ENCODE measurements at places on chromosomes 3 and 15.

DNA sequence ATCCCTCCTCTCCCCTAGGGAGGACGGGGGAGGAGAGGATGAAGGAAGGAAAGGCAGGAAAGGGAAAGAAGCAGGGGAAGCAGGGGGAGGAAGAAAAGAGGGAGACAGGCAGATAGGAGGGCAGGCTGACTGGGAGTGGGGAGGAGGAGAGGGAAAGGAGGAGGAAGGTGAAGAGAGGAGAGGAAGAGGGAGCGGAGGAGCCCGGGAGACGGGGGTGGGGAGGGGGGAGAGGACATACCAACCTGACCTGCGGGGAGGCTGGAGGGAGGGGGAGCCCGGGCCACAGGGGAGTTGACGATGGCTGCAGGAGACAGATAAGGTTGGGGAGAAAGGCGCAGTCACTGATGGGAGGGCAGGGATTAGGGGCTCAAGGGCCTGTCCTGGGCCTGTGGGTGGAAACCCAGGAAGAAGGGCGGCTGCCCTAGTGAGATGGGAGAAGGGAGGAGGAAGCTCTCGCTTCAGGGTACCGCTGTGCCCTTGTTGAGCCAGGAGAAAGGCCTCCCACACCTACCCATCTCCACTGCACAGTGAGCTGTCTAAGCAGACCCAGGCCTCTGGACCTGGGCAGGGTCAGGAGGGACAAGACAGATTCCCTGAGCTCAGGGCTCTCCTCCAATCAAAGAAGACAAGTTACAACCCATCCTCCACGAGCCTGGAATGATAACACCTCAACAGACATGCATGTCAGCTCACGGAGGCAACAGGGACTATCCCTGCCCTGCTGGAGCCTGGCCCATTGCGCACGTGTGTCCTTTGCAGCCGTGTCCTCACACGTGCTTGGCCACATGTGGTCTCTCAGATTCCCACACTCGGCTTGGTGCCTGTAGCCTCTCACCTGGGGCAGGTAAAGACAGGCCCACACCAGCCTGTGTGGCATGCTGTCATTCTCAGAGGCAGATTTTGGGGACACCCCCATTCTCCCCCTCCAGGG, 27.9 kb downstream of the C3orf18 start:
- DNase-seq, result no peak

- no peak for DNase-seq
Measured at GRCh38 chr15:57356636-57357035, 19.7 kb upstream of the CGNL1 start.

- no peak for DNase-seq
Measured at GRCh38 chr3:140207541-140207940, 272.6 kb downstream of the CLSTN2 start.

DNA sequence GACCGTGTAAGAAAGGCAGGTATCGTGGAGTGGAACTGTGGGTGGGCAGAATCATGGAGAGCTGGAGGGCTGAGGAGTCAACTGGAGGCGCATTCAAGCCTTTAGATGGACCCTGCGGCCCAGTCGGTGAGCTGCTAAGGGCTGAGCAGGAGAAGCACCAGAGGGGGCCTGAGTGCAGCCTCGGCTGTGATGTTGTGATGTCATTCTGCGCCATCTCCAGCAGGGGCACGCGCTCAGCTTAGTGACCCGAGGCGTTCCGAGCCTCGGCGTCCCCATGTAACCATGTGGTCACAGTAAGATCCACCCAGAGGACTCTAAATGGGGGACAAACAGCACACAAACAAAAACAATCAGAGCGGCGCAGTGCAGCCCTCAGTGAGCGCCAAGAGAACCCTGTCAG, 76.8 kb downstream of the VGLL4 start:
- DNase-seq, result no peak

DNA sequence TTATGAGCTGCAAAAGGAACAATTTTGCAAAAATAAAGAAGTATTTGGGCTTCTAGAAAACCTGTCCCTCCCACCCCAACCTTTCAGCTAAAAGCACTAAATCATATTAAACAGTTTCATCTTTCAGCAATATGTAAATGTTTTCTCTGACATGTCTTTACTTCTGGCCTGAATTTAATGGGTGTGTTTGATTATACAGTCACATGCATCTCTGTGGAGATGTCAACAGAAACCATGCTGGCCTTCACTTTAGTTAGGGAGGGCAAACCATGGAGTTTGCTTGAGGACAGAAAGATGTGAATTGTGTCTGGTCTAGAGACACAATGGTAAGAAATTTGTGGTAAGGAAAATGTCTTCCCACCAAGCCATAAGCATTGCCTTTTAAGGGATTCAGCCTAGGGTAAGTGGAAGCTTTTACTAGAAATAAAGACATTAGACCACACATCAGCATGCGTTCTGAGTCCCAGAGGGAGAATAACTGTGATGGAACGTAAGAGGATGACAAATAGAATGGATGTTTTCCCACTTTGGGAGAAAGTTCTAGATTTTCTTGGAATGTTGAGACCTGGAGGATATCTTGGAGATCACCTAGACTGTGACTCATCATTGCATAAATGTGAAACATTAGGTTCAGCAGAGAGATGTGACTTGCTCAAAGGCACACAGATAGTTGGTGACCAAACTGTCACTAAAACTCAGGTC, 68.9 kb downstream of the ST8SIA2 start:
- DNase-seq, result no peak

- DNase-seq, result no peak
Measured at GRCh38 chr15:45481135-45481534, 41.4 kb downstream of the SLC30A4 start.

DNA sequence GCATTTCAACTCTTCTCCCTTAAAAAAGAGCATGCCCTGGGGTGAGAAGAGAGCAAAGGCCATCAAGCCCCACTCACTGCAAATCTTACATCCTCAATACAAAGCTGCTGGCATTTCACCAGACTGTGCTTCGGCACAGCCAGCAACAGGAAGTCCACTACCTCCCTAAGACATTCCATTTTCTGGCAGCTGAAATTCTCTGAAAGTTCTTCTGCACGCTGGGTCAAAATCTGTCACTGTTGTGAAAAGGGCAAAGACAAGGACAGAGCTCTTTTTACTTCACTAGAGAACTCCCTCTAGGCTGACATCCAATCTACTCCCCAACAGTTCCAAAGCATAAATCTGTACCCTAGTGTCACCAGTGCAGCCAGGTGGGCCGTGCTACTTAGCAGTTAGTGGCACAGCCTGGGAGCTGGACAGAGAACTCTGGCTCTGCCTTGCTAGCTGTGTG, 6.3 kb downstream of the MTMR10 start:
- no peak for DNase-seq

DNA sequence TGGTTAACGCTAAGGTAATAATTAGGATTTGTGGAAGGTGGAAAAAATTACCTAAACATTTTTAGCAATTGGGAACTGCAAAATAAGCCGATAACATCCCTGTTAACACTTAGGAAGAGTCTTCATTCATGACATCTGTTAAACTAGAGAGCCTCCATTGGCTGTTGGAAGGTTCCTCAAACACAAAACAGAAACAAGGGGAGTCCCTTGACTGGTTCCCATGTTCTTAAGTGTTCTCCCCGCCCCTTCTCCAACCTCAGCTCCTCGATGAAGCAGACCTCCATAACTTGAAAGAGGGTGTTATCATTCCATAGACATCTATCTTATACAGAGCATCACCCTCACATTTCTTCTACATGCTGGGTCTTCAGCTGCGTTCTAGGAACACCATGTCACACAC, 2.5 kb downstream of the SLC22A13 start:
- DNase-seq, result no peak

GRCh38 chr3:118146658-118147375, 887.8 kb downstream of the IGSF11 start:
- DNase-seq, result no peak

GRCh38 chr3:39278616-39278935, 1.3 kb downstream of the CX3CR1 start:
- no peak for DNase-seq

DNA sequence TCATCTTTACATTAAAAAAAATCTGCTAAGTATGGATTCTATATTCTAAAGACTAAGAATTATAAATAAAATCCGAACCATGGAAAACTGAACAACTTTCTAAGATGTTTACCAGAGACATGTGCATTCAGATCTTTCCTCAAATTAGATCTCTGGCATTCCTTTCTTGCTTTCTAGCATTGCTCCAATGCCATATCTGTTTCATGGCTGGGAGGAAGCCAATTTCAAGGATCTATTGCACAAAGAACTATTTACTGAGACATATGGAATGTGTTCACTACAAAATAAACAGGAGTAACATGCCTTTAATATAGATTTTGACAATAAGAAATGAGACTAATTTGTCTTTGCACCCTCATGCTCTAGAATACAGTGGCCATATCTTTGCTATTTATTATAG, 45.1 kb upstream of the NANOGP8 start:
- DNase-seq, result no peak

GRCh38 chr3:54193093-54193492, 70.7 kb downstream of the CACNA2D3 start:
- DNase-seq, result no peak

- no peak for DNase-seq
Measured at GRCh38 chr3:5165698-5166097, 21.8 kb upstream of the EDEM1 start.

GRCh38 chr3:37423825-37424224, 249.4 kb upstream of the LRRFIP2 start:
- no peak for DNase-seq

DNA sequence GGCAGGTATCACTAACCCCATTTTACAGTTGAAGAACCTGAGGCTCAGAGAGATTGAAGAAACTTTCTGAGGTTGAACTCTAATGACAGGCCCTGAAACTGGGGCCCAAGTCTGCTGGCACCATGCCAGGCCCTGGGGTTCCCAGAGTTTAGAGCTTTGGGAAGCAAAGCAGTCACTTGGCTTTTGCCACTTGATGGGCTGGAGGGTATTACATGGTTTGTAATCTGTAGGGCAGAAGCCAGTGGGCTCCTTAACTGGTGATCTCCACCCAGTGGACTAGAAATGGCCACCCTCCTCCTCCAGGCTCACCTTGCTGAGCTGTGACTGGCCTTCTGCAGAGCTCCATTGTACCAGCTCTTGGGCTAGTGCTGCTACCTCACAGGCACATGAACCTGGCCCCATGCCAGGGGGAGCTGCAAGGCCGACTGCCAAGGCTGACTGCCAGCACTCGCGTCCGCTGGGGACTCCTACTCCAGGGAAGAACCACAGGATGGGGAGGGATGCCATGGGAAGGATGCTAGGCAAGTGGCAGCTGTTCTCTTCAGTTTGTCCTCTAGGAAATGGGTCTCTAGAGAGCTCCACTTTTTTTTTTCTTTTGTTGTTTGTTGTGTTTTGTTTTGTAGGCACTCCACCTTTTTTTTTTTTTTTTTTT, 104.8 kb downstream of the ETFA start:
- DNase-seq, result no peak

DNA sequence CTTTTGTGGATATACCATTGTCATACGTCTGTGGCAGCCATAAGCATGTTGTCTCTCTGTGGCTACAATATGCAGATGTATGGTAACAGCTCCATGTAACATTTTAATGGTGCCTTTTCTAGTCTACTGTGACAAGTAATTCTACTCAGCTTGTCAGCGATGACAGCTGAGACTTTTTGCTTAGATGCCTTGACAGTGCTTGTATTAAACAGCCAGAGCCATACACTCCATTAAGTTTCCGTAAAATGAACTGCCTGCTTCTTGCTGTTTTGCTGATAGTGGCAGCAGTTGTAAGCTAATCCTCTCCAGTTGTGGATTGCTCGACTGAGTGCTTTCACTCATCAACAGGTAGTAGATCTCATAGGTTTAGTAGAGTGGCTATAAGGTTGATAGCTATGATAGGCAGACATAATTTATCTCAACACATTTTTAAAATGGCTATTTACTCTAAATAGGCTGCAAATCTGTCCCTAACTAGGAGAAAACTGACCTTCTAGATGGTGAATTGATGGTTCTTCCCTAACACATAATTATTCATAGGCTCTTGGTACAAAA, 260.2 kb upstream of the NAALADL2 start:
- no peak for DNase-seq

- DNase-seq, result no peak
Measured at GRCh38 chr3:78717041-78717440, 1050.8 kb downstream of the ROBO1 start.

DNA sequence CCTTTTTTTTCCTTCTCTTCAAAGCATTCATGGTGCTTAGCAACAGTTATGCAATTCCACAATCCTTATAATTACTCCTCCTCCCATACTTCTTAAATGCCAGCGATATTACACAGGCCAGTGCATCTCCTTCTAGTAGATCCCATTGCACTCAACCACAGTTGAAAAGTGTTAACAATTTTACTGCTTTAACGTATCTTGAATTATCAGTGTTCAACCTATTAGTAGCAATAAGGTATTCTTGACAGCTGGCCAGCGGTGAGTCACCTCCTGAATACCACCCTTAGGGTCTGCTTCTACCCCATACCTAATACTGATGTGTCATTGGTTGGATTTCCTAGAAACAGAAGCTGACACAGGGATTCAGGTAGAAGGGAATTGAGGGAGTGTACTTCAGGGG, 24.0 kb upstream of the TEX9 start:
- no peak for DNase-seq

- no peak for DNase-seq
Measured at GRCh38 chr3:7146529-7146928, 285.6 kb downstream of the GRM7 start.

GRCh38 chr3:138059261-138059660, 49.3 kb downstream of the CLDN18 start:
- DNase-seq, result no peak

GRCh38 chr3:23762214-23762613, 43.5 kb upstream of the UBE2E1 start:
- no peak for DNase-seq

DNA sequence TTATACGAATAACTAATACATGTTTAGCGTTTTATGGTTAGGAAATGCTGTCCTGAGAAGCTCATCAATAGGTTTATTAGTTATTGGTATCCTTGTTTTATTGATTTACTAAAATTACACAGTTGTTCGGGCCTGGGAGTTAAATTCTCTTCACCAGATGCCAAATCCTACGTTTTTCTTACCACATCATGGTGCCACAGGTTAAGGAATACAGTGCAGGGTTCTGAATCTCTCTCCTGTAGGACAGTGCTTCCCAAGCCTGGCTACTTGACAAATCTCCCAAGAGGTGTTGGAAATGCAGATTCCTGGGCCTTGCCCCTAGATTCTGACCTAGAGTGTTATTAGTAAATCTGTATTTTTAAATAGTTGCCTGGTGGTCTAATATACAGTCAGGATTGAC, 273.4 kb upstream of the LRRFIP2 start:
- DNase-seq, result no peak

DNA sequence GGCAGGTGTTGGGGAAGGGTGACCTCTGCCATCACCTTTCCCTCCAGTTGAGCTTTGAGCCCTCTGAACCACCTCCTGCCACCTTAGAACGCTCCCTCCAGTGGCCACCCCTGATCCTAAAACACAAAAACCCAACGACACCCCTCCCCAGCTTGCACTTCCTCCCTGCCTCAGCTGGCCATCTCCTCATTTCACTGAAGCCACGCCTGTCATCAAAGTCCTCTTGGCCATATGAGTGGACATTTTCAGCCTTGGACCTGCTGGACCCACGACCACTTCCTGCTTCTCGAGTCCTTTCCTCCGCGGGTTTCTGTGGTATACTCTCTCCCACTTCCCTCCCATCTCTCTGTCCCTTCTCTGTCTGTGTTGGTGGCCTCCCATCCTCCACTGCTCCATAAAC, 48.5 kb upstream of the NR2C2 start:
- no peak for DNase-seq
